ENCODE measurements at places on chromosomes 4 and X.
A peak's percentile ranks its signal among the peaks of the same experiment; 100 is the strongest.

GRCh38 chr4:75844151-75844662 is 58.0 kb downstream of the PPEF2 start:
- DNase-seq = no peak

GRCh38 chr4:94763500-94763899 is 5.7 kb downstream of the BMPR1B start:
- DNase-seq = no peak

DNA sequence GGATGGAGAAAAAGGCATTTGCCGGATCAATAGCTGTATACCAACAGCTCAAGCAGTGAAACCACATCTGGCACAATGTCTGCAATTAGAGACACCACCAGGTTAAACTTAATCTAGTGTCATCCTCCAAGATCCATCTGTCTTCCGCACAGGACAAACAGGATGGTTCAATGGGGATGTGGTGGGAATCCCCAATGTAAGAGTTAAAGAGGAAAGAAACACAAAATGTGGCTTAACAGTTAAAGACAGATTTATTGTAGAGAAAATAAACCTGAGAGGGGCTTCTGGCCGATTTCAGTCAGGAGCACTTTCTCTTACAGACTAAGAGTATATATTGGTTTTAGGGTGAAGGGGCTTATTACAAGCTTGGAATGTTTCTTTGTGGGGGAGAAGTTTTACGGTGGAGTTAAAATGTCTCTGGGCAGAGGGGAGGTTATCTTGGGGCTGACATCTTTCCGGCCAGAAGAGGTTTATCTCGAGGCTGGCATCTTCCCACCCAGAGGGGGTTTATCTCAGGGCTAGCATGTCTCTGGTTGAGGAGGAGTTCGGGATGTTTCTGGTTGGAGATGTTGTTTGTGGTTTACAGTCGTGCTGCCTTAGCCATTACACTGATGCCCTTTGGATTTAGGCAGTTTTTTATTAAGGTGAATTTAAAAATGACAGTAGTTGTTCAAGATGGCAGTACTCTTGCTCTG is 61.7 kb downstream of the KANTR start:
- no peak for DNase-seq

DNA sequence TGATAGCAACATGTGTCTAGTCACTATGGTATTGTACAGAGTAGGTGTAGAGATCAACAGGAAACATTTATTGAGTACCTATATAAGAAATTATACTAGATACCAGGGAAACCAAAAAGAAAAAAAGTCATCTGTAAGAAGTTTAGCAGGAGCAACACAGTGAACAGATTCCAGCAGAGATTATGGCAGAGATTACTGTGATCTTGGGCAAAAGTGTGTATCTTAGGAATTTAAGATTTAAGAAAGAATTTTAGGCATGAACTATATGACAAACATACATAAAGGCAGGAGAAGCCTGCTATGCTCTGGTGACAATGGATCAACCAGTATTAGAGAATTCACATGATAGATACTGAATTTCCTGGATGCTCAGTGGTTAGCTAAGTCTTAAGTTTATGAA is 37.9 kb downstream of the SNCA start:
- no peak for DNase-seq

DNA sequence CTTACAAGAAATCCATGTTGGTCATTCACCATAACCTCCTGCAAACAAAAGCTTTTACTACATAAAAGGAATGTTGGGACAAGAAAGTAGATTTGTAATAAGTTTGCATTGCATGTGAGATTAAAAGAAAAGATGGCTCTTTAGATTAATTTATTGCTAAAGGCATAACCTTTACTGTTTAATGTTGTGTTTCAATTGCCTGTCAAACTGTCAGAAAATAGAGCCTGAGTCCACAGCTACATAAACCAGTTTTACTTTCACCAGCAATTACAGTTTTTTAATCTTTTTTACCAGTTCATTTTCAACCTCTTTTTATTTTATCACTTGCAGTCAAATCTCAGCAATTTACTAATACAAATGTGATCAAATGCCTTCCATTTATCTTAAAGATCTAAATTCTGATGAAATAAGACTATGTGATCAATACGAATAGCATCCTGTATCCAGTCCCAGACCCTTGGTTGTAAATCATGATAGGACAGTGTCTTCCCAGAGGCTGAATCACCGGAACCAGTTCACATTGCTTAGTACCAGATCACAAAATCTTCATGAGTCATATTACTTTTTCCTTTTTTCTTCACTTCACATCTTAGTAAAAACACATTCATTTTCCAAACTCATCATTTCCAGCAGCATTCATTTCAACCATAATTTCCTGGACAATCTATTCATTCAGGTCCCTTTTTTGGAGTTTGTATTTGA is 95.4 kb upstream of the FRG1 start:
- DNase-seq = peak; percentile 2

GRCh38 chrX:136589966-136590365 is 58.0 kb downstream of the VGLL1 start:
- no peak for DNase-seq

DNA sequence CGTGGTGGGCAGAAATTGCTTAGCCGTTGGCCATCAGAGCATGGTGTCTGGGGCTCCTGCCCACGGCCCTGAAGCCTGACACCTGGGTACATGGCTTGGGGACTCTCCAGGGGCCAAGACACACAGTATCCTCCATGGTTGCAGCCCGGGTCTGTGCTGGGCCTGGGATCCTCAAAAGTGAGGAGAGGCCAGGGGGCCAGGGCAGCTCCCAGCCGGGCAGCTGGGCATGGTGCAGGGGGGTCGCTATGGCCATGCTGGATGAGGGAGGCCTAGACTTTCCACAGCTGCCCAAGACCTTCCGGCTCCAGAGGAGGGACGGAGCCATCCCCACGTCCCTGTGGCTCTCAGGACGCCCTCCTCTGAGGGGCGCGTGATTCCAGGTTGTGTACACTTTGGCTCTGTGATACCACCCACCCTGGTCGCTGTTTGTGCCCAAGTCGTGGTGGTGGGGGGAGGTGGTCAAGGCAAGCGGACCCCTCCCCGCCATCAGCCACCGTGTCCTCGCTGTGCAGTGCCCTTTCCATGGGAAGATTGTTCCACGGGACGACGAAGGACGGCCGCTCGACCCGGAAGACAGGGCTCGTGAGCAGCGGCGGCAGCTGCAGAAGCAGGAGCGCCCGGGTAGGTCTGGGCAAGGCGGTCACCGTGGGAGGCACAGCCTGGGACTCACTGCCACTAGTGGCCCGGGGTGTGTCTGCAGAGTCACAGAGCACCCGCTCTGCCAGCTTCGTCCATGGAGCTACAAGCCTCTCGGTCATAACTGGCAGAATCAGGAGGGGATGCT is 25.7 kb downstream of the NKX1-1 start:
- no peak for DNase-seq

DNA sequence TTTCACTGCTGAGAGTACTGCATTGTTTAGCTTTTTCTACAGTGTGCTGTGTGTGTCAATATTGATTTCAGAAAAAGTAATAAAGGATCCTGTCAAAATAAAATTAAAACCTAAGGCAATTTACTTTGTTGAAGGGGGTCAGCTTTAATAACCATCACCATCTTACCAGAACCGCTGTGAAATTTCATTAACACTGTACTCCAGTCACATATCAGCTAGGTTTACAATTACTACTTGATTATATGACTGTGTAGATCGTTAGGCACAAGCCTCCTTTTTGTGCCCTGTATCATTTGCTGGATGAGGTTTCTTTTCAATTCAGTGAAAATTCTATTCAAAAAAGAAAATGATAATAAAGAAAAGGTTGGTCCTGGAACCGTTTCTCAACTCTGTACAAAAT is 917.2 kb downstream of the CENPC start:
- no peak for DNase-seq

- DNase-seq = no peak
Observed at GRCh38 chrX:10062352-10062751, 94.4 kb upstream of the CLCN4 start.

DNA sequence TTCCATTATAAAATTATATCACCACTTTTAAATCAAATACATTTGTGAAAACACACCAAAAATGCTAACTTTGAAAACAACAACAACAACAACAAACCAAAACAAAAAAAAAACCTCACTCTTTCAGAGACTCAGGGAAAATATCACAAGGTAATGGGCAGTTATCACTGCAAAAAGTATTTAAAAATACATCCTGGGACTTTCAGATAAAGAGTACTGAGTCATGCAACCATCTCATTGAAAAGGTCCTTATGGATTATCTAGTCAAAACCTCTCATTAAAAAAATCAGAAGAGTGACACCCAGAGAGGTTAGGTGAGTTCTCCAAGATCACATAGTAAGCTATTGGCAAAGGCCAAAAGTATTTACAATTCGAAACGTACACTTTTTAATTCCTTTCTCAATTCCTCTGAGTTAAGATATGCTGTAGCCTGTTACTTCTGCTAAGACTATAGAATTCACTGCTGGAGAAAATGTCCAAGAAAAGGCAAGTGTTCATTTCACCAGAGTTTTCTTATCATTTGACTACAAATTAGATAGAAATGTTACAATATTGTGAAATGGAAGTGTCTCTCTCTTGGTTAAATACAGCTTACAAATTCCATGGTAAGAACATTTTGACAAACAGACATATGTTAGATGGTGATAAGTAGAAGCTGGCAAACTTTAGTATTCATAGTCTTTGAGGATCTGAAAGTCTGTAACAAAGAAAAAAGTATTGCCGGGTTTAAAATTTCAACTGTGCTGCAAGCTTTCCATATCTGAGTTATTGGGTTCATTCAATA is 9.3 kb downstream of the STX18 start:
- DNase-seq = no peak

DNA sequence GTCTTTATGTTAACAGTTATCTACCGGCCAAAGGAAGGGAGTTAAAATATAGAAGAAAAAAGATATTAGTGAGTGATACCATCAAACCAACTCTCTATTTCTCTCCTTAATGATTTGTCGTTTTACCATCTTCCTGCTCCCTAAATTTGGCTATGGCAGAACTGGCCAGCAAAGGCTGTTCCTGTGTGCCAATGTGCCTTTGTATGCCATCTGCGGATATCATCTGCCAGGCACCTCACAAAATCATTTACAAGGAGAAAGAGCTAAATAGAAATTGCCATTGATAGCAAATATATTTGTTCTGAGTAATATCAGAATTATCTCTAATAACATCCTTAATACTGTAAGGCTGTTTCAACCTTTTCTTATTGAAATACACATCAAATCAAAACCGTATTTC is 22.4 kb downstream of the GPM6A start:
- DNase-seq = no peak

DNA sequence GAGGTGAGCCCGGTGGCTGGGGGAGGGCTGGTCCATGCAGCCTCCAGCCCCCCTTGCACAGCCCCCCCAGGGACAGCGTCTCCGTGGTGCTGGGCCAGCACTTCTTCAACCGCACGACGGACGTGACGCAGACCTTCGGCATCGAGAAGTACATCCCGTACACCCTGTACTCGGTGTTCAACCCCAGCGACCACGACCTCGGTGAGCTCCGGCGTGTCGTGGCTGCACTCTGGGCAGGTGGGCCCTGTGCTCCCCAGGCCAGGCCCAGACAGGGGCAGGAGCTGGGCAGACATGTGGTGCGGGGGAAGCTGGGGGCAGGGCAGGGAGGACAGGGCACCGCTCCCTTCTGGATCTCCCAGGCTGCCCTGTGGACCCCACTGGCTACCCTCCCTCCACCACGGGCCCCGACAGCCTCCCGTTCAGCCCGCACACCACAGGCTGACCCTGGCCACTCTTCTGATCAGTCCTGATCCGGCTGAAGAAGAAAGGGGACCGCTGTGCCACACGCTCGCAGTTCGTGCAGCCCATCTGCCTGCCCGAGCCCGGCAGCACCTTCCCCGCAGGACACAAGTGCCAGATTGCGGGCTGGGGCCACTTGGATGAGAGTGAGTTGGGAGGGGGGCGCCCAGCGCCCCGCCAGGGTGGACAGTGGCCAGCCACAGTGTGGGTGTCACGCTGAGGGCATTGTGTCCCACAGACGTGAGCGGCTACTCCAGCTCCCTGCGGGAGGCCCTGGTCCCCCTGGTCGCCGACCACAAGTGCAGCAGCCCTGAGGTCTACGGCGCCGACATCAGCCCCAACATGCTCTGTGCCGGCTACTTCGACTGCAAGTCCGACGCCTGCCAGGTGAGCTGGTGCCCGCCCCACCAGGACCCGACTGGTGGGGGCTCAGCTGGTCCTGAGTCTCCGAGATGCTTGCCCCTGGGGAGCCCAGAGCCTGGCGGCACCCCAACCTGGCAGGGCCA is 5.9 kb downstream of the HGFAC start:
- DNase-seq = no peak

GRCh38 chrX:42020225-42020624 is 96.9 kb upstream of the CASK start:
- DNase-seq = no peak

- DNase-seq = no peak
Observed at GRCh38 chrX:30949554-30949953, 60.5 kb upstream of the TAB3 start.

DNA sequence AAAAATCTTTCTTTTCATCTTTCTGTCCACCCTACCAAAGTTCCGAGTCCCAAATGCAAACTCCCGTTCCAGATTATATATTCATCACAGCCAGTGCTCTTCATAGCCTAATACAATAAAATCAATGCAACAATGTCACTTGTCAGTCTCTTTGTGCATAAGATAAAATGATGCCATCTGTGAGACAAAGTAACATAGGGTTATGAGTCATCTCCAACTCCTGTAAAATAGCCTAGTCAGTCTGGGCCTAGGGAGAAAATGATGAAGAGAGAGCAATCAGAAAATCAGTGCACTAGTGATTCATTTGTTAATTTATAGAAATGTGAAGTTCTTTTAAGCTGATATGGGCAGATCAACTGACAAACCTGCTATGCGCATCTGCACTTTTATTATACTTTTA is 689.1 kb upstream of the DIAPH2 start:
- DNase-seq = no peak

GRCh38 chrX:11789809-11790208 is 31.8 kb downstream of the MSL3 start:
- peak; percentile 12 for DNase-seq

GRCh38 chr4:77706717-77707116 is 101.1 kb downstream of the CXCL13 start:
- no peak for DNase-seq

- no peak for DNase-seq
Observed at GRCh38 chrX:115493015-115493414, 68.0 kb upstream of the PLS3 start.

DNA sequence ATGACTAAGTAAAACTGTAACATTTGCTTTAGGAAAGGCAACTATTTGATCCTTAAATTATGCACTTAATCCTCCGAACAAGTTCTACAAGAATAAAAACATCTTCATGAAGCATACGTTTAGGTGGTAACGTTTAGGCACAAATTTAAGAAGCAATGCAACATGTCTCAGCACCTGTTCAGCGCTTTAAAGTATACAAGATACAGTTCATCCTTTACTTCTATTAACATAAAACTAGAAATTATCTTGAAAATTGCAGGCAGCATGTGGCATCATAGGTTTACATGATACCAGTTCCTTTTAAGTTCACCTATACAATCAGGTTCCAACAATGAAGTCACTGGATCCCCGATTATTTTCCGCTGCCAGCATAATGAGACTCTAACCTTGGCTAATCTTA is 1.5 kb downstream of the PLA2G12A start:
- DNase-seq = no peak

Data from NAMALWA (cell line).